CD8-positive, alpha-beta memory T cell (primary cell): ENCODE measurements at places on chromosomes 16 and 17.

DNA sequence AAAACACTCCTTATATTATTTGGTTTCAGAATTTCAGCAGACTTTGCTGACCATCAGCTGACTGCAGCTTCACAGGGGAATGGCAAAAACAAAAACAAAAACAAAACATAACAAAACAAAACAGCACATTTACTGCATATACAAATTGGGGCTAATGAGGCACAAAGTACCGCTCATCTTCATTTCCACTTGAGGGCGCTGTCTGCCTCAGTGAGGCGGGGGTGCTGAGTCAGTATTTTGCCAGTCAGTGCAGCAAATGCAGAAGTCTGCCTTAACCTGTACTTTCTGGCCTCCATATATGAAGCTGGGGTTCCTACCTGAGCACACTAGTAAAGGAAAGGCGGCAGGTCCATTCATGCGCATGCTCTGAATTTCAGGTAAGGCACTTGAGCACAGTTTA lies 13.5 kb upstream of the DYNLRB2 start:
- no peak for DNase-seq

DNA sequence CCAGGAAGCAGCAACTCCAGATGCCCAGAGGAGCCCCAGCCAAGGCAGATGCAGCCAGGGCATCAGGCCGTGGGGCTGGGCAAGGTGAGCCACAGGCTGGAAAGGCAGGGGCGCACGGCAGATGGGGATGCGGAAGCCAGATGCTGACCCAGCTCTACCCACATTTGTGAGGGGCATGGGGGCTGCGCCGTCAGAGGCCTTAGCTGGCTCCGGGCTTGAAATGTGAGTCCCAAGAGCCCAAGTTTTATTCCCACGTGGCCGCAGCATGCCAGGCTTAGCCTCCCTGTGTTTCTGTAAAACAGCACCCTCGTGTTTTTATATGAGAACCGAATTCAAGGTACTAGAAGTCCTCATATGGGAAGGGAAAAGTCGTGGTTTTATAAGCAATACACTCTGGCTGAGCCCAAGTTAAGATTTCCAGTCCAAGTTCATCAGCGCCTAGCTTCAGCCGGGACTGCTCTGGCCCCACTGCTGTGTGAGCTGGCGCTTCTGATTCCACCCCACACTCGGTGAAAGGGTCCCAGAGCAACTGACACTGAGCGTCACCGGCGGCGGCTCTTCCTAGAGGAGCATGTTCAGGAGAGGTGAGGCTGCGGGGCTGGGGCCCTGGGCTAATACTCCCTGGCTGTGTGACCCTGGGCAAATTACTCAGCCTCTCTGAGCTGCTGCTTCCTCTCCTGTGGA lies 6.7 kb upstream of the C16orf95 start:
- DNase-seq, result no peak

- no peak for DNase-seq
These were observed 3.8 kb upstream of the ATP2A3 start for GRCh38 chr17:3968015-3968414.

DNA sequence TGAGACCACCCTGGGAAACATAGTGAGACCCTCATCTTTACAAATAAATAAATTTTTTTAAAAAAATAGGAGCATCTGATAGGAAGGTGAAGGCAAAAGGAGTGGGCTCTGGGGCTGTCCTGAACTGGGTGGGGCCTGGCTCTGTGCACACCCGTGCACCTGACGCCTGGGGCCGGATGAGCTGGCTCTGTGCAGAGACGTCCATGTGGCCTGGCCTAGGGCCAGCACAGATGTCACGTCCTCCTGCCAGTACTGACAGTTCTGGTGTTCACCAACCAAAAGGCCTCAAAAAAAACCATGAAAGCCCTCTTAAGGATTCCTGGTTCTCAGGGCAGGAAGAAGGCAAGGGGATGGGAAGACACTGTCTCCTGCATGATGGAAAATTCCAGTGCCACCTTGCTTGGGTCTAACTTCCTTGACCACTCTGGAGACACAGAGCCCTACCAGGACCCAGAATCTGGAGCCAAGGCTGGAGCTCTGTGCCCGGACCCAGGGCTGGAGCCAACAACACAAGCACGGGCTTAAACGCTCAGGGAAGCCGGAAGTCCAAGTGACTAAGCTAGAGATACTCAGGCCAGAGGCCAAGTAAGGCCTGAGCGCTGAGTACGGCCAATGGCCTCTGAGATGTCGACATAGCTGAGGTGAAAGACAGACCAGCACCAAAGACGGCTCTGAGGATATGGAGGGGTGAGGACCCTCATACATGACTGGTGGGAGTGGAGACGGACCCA lies 32.9 kb downstream of the COPRS start:
- no peak for DNase-seq

GRCh38 chr16:56682703-56683397 lies 580 bp downstream of the MT1X start:
- no peak for DNase-seq

GRCh38 chr17:27461192-27461859 lies 5.1 kb downstream of the KSR1 start:
- no peak for DNase-seq

DNA sequence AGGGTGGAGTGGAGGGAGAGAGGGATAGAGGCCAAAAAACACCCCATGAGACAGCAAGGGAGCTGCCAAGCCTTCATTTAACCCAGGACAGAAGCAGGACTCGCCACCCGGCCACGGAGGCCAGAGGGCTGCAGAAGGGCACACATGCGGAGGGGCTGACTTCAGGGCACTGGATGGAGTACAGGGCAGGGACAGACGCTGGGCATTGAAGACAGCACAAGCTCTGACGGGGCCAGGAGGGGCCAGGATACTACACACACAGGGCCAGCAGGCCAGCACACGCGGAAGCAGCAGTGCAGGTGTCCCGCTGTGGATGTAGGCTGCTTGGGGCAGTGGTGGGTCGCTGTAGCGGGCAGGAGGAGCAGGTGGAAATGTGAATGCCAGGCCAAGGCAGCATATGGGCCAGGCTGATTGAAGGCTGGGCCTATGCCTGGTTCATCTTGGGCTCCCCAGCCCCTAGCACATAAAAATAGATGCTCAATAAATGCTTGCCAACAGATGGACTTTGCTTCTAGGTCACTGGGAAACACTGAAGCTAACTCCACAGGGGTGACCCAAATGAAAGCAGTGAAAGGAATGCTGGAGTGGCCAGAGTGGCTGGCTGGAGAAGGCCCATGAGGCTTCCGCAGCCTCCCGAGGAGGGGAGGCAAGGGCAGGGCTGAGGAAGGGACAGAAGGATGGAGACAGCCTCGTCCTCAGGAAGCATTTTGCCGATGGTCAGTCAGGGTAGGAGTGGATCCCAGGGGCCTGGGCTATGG lies 61.6 kb downstream of the GNA13 start:
- no peak for DNase-seq

DNA sequence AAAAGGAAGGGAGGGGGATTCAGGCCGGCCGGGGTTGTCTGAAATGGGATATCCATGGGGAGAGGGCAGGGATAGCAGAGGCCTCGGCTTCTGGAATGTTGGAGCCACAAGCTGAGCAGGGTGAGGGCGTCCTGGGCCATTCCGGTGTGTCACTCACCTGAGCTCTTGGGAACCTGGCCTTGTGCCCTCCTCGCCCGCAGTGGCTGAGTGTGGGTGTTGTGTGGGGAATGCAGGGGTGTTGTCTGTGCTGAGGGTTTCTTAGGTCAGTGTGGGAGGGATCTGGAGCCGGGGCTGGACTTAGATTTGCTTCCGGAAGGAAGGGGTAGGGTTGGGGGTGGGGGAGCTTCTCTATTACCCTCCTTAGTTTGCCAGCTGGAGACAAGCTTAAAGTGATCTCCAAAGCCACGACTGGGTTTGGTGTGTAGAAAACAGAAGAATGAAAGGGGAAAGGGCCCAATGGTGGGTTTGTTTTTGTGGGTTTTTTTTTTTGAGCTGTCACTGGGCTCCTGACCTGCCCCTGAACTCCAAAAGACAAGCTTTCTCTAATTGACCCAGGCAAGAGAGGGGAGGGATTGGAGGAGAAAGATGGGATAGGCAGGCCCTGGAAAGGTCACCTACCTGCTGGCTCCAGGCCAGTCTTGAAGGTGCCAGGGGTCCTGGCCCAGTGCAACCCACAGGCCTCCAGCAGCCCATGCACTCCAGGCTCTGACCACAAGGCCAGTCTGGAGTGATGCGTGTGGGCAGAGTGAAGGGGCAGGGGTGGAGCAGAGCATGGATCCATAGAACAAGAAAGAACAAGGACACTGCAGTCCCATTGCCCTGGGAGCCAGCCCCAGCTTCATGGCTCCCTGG lies at the start of gene SULT1A2:
SULT1A2 (minus strand) TSS at position 211 of the 852 bp plus-strand sequence. CDS start 1,120 bp downstream, outside the sequence.
- DNase-seq, result no peak

DNA sequence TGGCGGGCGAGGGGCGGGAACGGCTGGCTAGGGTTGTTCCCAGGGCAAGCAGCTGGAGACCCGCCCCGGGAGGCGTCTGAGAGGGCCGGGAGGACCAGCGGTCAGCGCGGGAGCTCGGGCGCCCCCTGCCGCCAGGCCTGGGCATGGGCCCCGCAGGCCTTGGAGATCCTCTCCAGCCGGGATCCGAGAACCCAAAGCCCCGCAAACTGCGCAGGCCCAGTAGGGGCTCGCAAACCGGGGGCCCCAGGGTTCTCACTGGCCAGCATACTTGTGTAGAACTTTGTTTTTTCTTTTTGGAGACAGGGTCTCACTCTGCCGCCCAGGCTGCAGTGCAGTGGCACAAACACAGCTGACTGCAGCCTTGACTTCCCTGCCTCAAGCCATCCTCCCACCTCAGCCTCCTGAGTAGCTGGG lies 20.8 kb upstream of the ZNF423 start:
- no peak for DNase-seq

DNA sequence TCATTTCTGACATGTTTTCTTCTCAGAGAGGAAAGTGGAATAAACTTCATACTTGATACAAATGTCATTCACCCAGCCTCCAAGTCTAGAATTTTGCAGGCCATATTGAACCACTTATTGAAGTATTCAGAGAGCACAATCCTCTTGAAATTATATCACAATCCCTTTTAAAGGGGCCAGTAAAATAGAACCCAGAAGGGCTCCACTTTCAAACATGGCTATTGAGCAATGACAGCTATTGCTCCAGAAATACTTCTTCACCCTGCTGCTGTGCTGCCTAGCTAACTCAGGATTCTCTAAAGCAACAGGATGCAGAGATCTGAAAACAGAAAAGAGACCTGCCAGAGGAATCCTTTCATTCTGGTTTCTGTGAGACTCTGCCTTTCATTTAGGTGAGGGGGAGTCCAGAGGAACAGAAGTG lies 275.0 kb upstream of the CDH5 start:
- DNase-seq, result no peak

- no peak for DNase-seq
These were observed 58.4 kb downstream of the TMEM100 start for GRCh38 chr17:55664287-55664686.
